Activated naive CD4-positive, alpha-beta T cell (primary cell): ENCODE measurements at places on chromosomes 6 and 20.

DNA sequence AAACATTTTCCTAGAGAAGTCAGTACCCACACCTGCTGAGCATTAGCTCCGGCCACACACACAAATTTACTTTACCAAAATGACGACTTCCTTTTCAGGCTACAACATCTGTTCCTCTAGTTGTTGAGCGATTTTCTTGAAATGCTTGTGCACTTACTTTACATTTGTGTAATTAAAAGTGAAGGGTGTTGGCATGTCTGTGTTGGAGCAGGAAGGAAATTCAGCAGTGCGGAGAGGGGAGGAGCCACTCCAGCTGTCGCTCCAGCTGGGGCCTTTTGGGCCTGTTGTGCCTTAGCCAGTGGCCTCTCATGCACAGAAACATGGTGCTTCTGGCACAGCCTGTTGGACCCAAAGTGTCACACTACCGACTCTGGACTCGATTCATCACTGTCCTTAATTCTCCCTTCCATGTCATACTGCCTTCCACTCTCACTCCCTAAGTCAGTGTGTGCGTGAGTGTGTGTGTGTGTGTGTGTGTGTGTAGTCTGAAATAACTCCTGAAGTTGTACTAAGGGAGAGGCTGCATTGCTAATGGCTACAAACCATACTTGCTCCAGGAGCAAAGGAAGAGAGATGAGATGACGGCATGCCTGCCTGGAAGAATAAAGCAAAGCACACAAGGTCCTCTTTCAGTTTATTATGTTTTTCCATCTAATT, 191.8 kb upstream of the ARG1 start:
- DNase-seq: no peak

DNA sequence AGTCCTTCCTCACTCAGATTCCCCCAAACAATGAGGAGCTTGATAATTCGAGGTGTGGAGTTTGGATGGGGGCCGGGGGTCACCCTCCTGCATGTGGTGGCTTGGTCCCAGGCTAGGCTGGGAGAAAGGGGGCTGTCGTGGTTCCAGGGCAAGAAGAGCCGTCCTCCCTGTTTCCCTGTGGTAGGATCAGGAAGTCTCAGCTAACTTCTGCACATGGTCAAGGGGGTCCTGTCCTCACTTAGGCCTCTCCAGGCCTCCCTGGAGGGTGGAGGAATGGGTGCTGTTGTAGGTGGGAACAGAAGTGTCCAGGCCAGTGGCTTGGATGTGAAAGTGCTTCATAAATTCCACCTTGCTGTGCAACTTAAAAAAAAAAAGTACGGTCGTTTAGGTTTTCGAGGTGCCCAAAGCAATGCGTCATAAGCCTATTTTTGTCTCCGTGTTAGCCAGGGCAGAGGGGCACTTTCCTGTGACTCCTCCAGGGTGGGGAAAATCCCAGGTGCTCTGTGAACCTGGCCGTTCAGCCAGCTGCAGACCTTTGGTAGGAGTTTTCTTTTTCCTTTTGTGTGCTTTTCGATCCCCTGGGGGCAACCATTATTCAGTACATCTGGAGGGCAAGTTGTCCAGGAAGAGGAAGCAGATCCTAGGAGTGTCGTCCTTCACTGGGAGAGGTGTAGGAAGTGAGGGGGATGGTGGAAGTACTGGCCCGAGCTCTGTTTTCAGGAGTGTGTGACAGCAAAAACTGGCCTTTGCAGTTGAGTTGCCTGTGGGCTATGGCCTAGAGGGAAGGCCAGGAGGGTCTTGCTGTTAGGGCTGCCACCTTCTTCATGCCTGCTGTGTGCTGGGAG, 9.6 kb downstream of the IGF2R start:
- no peak for DNase-seq

DNA sequence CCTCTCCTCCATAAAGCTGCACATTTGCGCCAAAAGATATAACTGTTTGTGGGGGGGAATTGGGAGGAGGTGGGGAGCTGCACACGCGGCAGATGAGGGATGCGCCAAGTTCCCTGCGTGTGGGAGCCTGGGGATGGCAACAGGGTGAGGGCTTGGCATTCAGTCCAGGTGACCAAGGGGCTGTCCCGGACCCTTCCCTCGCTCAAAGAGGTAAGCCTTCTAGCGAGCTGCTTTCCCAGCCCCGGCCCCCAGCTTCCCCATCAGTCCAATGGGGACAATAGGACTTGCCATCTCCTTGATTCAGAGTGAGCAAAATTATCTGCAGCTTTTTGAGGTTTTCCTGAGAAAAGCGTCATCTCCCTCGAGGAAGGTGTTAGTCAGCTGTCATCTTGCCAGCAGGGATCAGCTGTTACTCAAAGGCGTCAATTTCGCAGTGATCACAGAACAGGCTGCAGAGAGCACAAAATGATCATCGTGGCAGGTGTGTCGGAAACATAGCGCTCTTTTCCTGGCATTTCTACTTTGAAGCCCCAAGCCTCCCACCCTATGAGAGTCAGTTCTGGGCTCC, 21.3 kb downstream of the ZNF831 start:
- no peak for DNase-seq

GRCh38 chr6:125354649-125355048, 52.9 kb upstream of the HDDC2 start:
- DNase-seq: no peak

DNA sequence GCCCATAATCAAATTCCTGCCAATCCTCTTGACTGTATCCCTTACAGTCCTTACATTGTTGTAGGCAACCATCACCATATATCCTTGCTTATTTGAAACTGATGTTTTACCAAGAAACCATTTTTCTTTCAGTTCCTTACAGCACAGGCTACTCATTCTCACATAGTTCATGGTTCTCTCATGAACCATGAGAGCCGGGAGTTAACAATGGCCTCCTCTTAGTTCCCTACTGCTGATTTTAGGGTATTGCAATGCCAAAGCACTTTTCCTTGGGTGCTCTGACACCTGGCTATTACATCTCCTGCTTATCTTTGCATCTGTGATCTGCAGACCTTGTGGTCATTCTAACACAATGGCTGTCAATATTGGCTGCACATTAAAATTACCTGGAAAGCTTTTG, 133.4 kb downstream of the MYB start:
- no peak for DNase-seq

- no peak for DNase-seq
Measured at GRCh38 chr6:129586815-129587214, 123.2 kb downstream of the ARHGAP18 start.

GRCh38 chr20:21513181-21513663, 642 bp downstream of the NKX2-2 start:
- no peak for DNase-seq

DNA sequence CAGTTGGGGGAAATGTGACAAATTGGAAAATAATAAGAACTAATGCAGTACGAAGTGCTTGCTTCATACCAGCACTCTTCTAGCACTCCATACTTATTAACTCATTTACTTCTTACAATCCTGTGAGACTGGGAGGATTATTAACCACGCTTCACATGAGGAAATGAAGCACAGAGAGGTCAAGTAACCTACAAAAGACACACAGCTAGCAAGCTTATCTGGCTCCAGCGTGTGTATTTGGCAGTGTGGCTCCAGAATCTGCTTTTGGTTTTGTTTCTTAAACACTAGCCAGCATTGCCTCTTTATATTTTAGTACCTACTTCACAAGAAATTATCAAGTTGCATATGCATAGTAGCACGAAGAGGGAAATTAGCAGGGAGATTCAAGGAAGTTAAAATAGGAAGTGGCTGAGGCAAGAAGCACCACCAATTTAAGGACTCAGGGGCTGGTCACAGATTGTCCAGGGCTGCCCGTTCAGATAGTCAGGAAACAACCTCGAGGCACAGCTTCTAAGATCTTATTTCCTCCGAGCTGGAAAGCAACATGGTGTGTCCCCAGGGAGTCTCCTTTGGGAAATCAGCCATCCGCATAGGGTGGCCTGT, 302.7 kb upstream of the PRDM1 start:
- no peak for DNase-seq

DNA sequence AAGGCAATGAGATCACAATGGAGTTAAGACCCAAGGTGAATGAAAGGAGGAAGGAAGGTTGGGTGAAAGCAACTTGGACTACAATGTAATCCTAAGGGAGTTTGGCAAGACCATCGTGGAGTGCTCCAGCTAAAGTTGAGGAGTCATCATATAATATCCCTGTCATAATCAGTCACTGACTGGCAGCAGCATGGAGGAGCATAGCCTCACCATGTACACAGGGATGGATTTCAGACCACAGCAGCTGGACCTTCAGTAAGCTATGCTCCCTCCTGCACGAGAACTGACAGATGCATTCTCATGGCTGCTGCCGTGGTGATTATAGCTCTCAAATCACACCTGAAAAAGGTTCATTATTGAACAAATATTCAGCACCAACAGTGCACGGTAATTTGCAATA, 43.0 kb downstream of the GOPC start:
- DNase-seq: no peak

DNA sequence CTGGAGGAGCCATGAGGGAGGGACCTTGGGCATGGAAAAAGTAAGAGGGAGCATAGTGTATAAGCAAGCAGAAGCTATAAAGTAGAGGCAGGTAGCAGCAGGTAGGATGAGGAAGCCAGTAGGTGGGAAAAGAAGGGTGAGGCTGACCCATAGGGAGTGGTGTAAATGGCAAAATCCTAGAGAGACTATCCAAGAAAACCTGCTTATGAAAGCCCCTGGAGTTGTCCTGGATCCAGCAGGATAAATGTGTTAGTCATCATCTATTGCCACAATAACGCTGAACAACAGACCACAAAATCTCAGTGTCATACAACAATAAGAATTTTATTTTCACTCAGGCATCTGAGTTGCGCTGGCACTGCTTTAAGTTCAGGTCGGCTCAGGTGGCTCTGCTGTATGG, 30.2 kb downstream of the CHD6 start:
- no peak for DNase-seq

DNA sequence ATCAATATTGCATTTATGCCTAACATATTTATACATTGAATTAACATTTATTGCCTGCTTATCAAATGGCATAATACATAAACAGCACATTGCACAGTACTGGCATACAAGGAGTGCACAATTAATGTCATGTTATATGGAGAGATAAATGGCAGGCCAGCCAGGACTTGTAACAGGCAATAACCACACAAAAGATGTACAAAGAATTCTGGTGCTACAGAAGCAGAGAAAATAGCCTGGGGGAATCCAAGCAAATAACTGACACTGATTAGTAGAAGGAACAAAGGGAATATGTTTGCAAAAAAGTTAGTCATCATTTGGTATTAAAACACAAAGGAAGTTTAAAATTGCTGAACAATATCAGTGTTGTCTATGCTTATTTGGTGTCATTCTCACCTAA, 27.3 kb downstream of the COL21A1 start:
- DNase-seq: no peak

- DNase-seq: no peak
Measured at GRCh38 chr6:160027931-160028330, 59.0 kb downstream of the IGF2R start.

DNA sequence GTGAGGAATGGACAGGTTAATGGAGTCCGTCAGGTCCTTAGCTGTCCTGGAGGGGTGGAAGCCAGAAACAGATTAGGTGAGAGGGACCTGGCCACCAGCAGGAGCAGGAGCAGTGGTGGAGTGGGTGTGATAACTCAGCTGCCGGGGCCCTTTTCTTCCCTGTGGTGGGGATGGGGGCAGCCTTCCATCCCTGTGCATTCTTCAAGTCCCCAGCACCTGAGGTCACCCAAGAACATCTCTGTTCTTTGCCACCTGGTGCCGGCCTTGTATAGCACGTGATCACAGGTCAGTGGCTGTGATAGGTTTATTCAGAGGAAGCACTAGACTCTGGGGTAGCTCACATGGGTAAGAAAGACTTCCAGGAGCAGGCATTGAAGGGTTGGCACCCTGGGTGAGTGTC, 16.6 kb downstream of the ERGIC3 start:
- DNase-seq: no peak

DNA sequence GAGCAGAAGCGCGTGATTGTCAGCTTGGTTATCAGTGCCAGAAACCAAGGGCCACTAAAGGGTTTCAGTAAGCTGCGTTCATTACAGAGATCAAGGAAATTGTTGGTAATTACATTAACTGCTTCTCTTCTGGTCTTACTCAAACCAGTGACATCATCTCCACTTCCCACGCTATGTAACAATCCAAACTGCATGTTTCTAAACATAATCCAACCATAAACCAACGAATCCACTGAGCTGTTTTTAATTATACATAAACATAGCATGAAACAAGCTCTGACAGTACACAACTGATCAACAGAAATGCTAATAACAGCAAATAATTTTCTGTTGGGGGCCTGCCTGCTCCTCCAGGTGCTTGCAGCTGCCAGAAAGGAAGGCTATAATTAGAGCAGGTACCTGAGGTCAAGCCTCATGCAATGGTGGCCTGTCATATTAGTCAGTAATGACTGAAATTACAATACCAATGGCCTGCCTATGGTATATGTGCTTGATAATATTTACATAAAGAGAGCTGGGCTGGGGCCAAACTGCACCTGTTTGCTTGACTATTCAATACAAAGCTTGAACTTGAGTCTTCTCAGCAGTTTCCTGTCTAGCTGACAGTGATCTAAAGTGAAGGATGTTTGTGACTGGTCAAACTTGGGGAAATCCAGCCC, 40.1 kb downstream of the ILRUN start:
- DNase-seq: no peak

- DNase-seq: no peak
Measured at GRCh38 chr20:33262658-33263065, 20.4 kb upstream of the BPIFB1 start.

DNA sequence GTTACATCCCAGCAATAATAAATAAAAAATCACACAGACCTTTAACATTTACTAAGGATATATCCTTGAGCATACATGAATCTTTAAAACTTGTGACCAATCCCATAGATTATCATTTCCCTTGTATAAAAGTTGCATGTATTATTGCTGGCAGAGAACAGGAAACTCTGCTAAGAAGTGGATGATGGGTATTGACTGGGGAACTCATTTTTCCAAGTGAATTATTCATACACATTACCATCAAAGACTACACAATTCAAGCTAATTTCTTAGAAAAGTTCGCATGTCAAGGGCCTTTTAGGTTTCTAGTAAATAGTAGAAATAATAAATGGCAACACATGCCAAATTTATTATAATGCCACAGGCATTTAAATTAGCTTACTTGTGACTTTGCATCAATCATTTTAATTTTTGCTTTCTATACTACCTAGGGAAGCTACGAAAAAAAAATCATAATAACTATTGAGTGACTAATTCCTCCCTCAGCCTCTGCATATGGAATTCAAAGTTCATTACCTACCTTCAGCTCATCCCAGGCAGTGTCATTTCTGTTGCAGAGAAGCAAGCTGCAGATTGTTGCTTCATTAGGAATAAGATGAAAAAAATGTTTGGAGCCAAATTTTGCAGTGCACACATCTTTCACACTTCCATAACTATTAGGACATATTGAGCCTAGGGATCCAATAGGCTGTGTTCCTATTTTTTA, 25.8 kb downstream of the MKKS start:
- DNase-seq: no peak

- DNase-seq: no peak
Measured at GRCh38 chr20:21225215-21225947, 77.8 kb upstream of the XRN2 start.
